Camera-type eye (tissue), 1 donor: ENCODE measurements at places on chromosomes 2 and 18. TPM values are rescaled to one million over a fixed set of nuclear protein-coding genes. Genes with fewer than 3 reads are reported as not detected.

Gene SMAD4
- total RNA-seq: 216 TPM

Gene KIF1A
- total RNA-seq: 133 TPM

Gene POTEI
- 0.22 TPM for total RNA-seq

Gene ATOH8
- 17.6 TPM for total RNA-seq

Gene SP100
- total RNA-seq: 27.7 TPM

Gene MMADHC
- total RNA-seq: 99.6 TPM

Gene SP9
- not detected for total RNA-seq

Gene ADGRF3
- total RNA-seq: not detected

Gene TMEM163
- 4.7 TPM for total RNA-seq

Gene HOXD3
- total RNA-seq: 3.0 TPM

Gene IGFBP2
- total RNA-seq: 169 TPM

Gene SPOPL
- 34.8 TPM for total RNA-seq

Gene IL36RN
- total RNA-seq: 0.22 TPM

Gene PAIP2B
- 20.4 TPM for total RNA-seq
